ENCODE measurements at places on chromosomes 11 and 22. TPM values are rescaled to one million over a fixed set of nuclear protein-coding genes. Genes with fewer than 3 reads are reported as not detected.

Gene PLAAT4
- 18.3 TPM for total RNA-seq

Gene LRRN4CL
- total RNA-seq, result 0.98 TPM

Gene LRRC4C
- not detected for total RNA-seq

Gene FGF19
- not detected for total RNA-seq

Gene SLC22A9
- total RNA-seq, result not detected

Gene RASD2
- total RNA-seq, result 0.54 TPM

Gene ZNRF3
- 2.8 TPM for total RNA-seq

Gene OR10G7
- total RNA-seq, result not detected

Gene LMNTD2
- total RNA-seq, result 0.54 TPM

Gene MS4A3
- not detected for total RNA-seq

Gene MFRP
- total RNA-seq, result not detected

Gene OMP
- not detected for total RNA-seq

Gene KCNQ1
- not detected for total RNA-seq

Gene CSRP3
- not detected for total RNA-seq

Gene RBMXL2
- total RNA-seq, result not detected

Gene TSKU
- 26.3 TPM for total RNA-seq

Gene JAML
- total RNA-seq, result not detected

Gene OR5M10
- not detected for total RNA-seq

Gene DDI1
- total RNA-seq, result not detected

Gene OR52E8
- total RNA-seq, result not detected

Gene GSTT2
- not detected for total RNA-seq

Gene SERGEF
- total RNA-seq, result 31.7 TPM

Gene GAL3ST3
- total RNA-seq, result not detected

Gene TRPM5
- not detected for total RNA-seq

Gene TLCD5
- 11.4 TPM for total RNA-seq

Gene LGALS12
- total RNA-seq, result not detected

Gene TEX12
- total RNA-seq, result not detected

Gene SDHD
- total RNA-seq, result 133 TPM

Gene SMTNL1
- not detected for total RNA-seq

Gene ANO5
- total RNA-seq, result 1.3 TPM

Gene FOLR1
- total RNA-seq, result not detected

Gene ASRGL1
- total RNA-seq, result 68.0 TPM

Gene TRIM49
- total RNA-seq, result not detected

Gene GLYATL2
- total RNA-seq, result 0.92 TPM

Gene RAG2
- total RNA-seq, result not detected

Gene GSTT4
- not detected for total RNA-seq

Gene NRGN
- 2.7 TPM for total RNA-seq

Gene OR4C15
- total RNA-seq, result not detected

Data from Daoy (cell line).